Aorta (tissue), 5 donors: ENCODE measurements at places on chromosomes 4 and X. TPM values are rescaled to one million over a fixed set of nuclear protein-coding genes. Genes with fewer than 3 reads are reported as not detected.

DNA sequence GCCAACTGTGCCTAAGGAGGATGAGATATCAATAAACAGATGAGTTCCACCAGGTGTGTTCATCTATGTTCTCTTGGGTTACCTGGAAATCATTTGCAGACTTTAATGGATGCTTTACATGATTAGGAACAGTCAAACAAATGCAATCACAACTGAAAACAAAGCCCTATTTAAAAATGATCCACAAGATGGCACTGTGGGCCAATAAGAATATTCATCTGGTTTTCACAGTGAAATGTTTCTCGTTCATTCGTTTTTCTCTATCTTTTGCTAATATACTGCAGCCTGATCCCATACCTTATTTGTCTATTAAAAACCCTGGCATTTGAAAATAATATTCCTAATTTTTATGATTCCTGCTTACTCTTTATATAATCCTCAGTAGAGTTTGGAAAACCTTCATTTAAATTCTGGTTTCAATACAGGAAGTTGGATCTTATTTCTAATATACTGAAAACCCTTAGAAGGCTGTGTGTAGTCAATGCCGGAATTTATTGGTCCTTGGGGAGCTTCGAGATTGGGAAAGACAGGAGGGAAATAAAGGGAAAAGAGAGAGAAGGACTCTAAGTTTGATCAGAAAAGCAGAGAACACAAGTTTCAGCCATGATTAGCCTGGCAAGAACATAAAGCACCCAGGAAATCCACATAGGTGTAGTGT is 63.8 kb upstream of the TAPT1 start:
- H3K36me3 ChIP-seq, result no peaks in the 10 kb centered on the region
- DNase-seq, result no peak
- H3K4me1 ChIP-seq, result no peaks in the 10 kb centered on the region
- H3K4me3 ChIP-seq, result no peak overlapping the region
- no peak overlapping the region for H3K27ac ChIP-seq

- no peaks in the 10 kb centered on the region for H3K4me1 ChIP-seq
- H3K27ac ChIP-seq, result no peak overlapping the region
- H3K4me3 ChIP-seq, result no peak overlapping the region
- H3K27me3 ChIP-seq, result no peaks in the 10 kb centered on the region
- no peaks in the 10 kb centered on the region for H3K36me3 ChIP-seq
Measured at GRCh38 chr4:154779362-154779947, 1.6 kb upstream of the RBM46 start.

DNA sequence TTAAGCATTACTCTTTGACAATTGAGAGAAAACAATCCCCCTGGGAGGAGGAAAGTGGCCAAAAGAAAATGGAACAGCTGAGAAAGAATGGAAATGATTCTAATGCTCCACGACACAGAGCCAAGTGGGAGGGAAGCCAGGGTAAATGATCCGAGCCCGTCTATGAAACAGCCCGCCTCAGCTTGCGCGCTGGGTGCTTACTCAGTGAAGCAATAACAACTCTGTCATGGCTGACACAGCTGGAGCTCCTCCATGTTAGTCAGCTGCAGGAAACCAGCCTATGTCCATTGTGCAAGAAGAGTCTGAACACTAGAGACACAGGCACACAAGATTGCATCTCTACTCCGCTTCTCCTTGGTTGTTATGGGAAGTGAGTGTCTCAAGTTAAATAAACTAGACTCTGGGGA is 19.3 kb downstream of the NOA1 start:
- H3K36me3 ChIP-seq, result peaks cover 3% of the 10 kb centered on the region
- no peak overlapping the region for H3K27ac ChIP-seq
- peak; percentile 92 for DNase-seq

GRCh38 chrX:30196322-30196721 is 19.0 kb upstream of the MAGEB2 start:
- H3K36me3 ChIP-seq, result no peaks in the 10 kb centered on the region
- no peak overlapping the region for H3K27ac ChIP-seq
- H3K4me3 ChIP-seq, result no peak overlapping the region
- H3K27me3 ChIP-seq, result no peaks in the 10 kb centered on the region
- DNase-seq, result no peak

- no peaks in the 10 kb centered on the region for H3K4me1 ChIP-seq
- H3K27me3 ChIP-seq, result no peaks in the 10 kb centered on the region
- no peak overlapping the region for H3K4me3 ChIP-seq
- H3K36me3 ChIP-seq, result peaks cover 19% of the 10 kb centered on the region
- peak; percentile 43 for DNase-seq
Measured at GRCh38 chr4:10077076-10077475, 39.5 kb downstream of the WDR1 start.

DNA sequence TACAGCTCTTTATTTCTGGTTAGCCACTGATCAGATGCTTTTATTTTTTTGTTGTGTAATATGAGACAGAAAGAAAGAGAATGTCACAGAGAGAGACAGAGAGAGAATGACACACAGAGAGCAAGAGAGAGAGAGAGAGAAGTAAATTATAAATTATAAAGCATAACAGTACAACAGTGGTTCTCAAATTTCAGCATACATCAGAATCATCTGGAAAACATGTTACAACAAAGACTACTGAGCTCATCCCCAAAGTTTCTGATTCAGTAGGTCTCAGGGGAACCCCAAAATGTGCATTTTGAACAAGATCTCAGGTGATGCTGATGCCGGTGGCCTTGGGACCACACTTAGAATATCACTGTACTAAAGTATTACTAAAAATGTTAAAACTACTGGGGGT is 245.8 kb upstream of the DIAPH2 start:
- no peak for DNase-seq
- H3K27me3 ChIP-seq, result no peaks in the 10 kb centered on the region
- no peak overlapping the region for H3K27ac ChIP-seq
- H3K36me3 ChIP-seq, result no peaks in the 10 kb centered on the region
- H3K4me3 ChIP-seq, result no peak overlapping the region

- no peak overlapping the region for H3K4me3 ChIP-seq
- DNase-seq, result no peak
- H3K36me3 ChIP-seq, result no peaks in the 10 kb centered on the region
- H3K27ac ChIP-seq, result no peak overlapping the region
Measured at GRCh38 chrX:107493141-107493540, 43.7 kb downstream of the FRMPD3 start.

DNA sequence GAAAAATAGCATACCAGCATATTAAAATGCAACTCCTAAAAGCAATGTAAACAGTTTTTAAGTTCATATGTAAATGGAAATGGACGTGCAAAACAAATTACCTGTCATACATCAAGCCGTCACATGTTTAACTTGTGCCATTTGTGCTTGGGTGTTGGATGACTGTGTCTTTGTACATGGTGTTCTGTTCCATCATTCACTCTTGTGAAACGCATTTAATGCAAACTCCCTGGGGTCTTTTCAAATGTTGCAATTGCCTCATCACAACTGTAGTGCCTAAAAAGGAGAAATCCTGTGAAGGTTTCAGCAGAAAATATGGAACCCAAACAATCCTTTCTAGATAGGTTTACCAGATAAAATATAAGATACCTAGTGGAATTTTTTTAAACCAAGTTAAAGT is 52.4 kb downstream of the PHOX2B start:
- no peak overlapping the region for H3K27ac ChIP-seq
- no peaks in the 10 kb centered on the region for H3K27me3 ChIP-seq
- H3K4me1 ChIP-seq, result no peaks in the 10 kb centered on the region
- no peak for DNase-seq
- no peak overlapping the region for H3K4me3 ChIP-seq

- DNase-seq, result peak; percentile 21
- no peaks in the 10 kb centered on the region for H3K36me3 ChIP-seq
- H3K4me1 ChIP-seq, result no peaks in the 10 kb centered on the region
- no peaks in the 10 kb centered on the region for H3K27me3 ChIP-seq
- no peak overlapping the region for H3K4me3 ChIP-seq
- H3K27ac ChIP-seq, result no peak overlapping the region
Measured at GRCh38 chr4:8295471-8295870, 25.9 kb downstream of the HTRA3 start.

DNA sequence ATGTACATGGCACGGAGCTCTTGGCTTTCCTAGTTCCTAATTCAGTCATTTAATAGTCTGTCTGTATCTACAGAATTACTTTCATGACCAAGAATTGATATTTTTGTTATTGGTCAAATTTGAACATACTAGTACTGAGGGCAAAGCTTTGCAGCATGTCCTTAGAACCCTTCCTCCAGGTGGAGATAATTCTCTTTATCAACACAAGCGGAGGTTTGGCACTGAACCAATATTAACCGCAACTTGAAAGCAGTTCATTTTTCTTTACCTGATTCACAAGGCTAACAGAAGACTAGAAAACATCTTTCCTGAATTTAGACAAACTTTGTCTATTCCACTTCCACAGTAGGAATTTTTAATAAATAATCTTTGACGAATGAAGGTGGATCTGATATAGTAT is 73.8 kb downstream of the TACR3 start:
- H3K4me1 ChIP-seq, result no peaks in the 10 kb centered on the region
- DNase-seq, result no peak
- H3K36me3 ChIP-seq, result no peaks in the 10 kb centered on the region
- no peak overlapping the region for H3K27ac ChIP-seq
- H3K4me3 ChIP-seq, result no peak overlapping the region

GRCh38 chr4:188934320-188934962 is 795.2 kb downstream of the TRIML1 start:
- H3K36me3 ChIP-seq, result no peaks in the 10 kb centered on the region
- DNase-seq, result no peak

- no peak for DNase-seq
- H3K4me1 ChIP-seq, result no peaks in the 10 kb centered on the region
- H3K4me3 ChIP-seq, result no peak overlapping the region
- H3K27ac ChIP-seq, result no peak overlapping the region
Measured at GRCh38 chr4:152885185-152885584, 50.9 kb upstream of the FHDC1 start.

GRCh38 chrX:55119712-55120111 is 30.9 kb downstream of the PAGE2 start:
- no peaks in the 10 kb centered on the region for H3K27me3 ChIP-seq
- no peak overlapping the region for H3K4me3 ChIP-seq
- H3K36me3 ChIP-seq, result no peaks in the 10 kb centered on the region
- DNase-seq, result no peak

DNA sequence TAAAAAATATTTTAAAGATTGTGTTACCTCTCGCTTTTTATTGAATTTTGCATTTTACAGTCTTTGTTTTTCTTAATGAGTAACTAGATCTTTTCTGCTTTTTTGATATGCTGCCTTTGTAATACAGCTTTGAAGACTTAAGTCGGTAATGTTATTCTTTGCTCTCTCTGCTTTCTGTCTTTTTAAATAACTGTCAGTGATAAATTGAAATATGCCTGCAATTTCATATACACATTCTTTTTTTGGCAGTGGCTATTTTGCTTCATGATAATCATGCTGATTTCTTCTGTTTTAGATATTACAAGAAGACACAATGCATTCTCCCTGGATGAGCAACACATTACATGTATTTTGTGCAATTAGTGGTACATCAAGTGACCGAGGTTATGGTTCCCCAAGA is 42.0 kb upstream of the IL13RA1 start:
- no peak overlapping the region for H3K4me3 ChIP-seq
- H3K4me1 ChIP-seq, result no peaks in the 10 kb centered on the region
- H3K36me3 ChIP-seq, result no peaks in the 10 kb centered on the region
- no peaks in the 10 kb centered on the region for H3K27me3 ChIP-seq
- no peak overlapping the region for H3K27ac ChIP-seq

GRCh38 chrX:2690856-2691542 is at the start of gene CD99:
Gene CD99, plus strand, starts transcription at chrX:2691295. Its CDS starts 66 bp downstream, at chrX:2691361.
- no peaks in the 10 kb centered on the region for H3K36me3 ChIP-seq
- peaks cover 2% of the 10 kb centered on the region for H3K4me1 ChIP-seq
- peak; percentile 96 for DNase-seq
- peak within 1 kb of the TSS; percentile 75 for H3K4me3 ChIP-seq
- no peaks in the 10 kb centered on the region for H3K27me3 ChIP-seq

GRCh38 chr4:81346719-81347118 is 125.0 kb downstream of the RASGEF1B start:
- H3K27me3 ChIP-seq, result no peaks in the 10 kb centered on the region
- H3K4me1 ChIP-seq, result no peaks in the 10 kb centered on the region
- no peaks in the 10 kb centered on the region for H3K36me3 ChIP-seq
- no peak overlapping the region for H3K4me3 ChIP-seq

- H3K4me3 ChIP-seq, result no peak overlapping the region
- H3K36me3 ChIP-seq, result no peaks in the 10 kb centered on the region
- no peak overlapping the region for H3K27ac ChIP-seq
- no peaks in the 10 kb centered on the region for H3K4me1 ChIP-seq
- H3K27me3 ChIP-seq, result no peaks in the 10 kb centered on the region
Measured at GRCh38 chr4:44661940-44662622, 10.7 kb upstream of the YIPF7 start.

DNA sequence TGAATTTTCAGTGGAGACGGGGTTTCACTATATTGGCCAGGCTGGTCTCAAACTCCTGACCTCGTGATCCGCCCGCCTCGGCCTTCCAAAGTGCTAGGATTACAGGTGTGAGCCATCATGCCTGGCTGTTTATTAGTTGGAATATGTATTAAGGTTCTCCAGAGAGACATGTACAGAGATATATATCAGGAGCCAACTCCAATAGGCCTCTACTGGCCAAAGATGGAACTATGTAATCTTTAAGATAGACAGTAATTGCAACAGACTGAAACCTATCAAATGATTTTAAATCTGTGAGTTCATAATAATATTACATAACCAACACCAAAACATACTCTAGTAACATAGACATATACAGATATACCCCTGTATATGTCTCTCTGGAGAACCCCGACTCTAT is 5.8 kb upstream of the DMP1 start:
- no peaks in the 10 kb centered on the region for H3K27me3 ChIP-seq
- no peaks in the 10 kb centered on the region for H3K36me3 ChIP-seq
- H3K4me1 ChIP-seq, result no peaks in the 10 kb centered on the region
- H3K4me3 ChIP-seq, result no peak overlapping the region
- H3K27ac ChIP-seq, result no peak overlapping the region
- DNase-seq, result no peak

DNA sequence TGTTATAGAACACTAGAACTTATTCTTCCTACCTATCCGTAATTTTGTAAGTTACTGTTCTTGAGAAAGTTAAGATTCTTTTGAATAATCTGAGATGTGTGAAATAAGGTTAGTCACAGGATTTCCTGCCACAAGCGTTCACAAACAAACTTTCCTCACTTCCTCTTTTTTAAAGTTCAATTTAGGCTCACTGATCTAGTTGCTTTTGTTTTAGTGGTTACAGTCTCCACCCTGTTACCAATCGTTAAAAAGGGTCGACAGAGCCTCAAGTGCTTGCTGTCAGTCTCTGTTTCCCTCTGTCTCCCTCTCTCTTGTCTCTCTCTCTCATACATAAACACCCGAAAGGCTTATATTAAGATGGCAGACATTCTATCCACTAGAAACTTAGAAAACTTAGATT is 35.9 kb upstream of the STK26 start:
- H3K36me3 ChIP-seq, result no peaks in the 10 kb centered on the region
- no peak overlapping the region for H3K27ac ChIP-seq
- DNase-seq, result no peak
- no peaks in the 10 kb centered on the region for H3K4me1 ChIP-seq

- H3K27me3 ChIP-seq, result no peaks in the 10 kb centered on the region
- H3K4me1 ChIP-seq, result no peaks in the 10 kb centered on the region
- no peak for DNase-seq
- H3K36me3 ChIP-seq, result no peaks in the 10 kb centered on the region
Measured at GRCh38 chrX:41421071-41421729, 25.9 kb upstream of the NYX start.

The CDKL2 gene
- 2.8 TPM for total RNA-seq

The SMIM10L2A gene
- 0.42 TPM for total RNA-seq

The NWD2 gene
- total RNA-seq, result not detected

The PABPC1L2B gene
- total RNA-seq, result not detected

The CA5B gene
- total RNA-seq, result 30.8 TPM

The PGAM4 gene
- total RNA-seq, result not detected

The MAGEA2 gene
- total RNA-seq, result not detected

The PSAPL1 gene
- total RNA-seq, result not detected

The PHOX2B gene
- not detected for total RNA-seq
